ENCODE measurements at places on chromosomes 7 and 10.
A peak's percentile ranks its signal among the peaks of the same experiment; 100 is the strongest.

- DNase-seq, result no peak
Observed at GRCh38 chr7:137957887-137958286, 44.0 kb downstream of the CREB3L2 start.

DNA sequence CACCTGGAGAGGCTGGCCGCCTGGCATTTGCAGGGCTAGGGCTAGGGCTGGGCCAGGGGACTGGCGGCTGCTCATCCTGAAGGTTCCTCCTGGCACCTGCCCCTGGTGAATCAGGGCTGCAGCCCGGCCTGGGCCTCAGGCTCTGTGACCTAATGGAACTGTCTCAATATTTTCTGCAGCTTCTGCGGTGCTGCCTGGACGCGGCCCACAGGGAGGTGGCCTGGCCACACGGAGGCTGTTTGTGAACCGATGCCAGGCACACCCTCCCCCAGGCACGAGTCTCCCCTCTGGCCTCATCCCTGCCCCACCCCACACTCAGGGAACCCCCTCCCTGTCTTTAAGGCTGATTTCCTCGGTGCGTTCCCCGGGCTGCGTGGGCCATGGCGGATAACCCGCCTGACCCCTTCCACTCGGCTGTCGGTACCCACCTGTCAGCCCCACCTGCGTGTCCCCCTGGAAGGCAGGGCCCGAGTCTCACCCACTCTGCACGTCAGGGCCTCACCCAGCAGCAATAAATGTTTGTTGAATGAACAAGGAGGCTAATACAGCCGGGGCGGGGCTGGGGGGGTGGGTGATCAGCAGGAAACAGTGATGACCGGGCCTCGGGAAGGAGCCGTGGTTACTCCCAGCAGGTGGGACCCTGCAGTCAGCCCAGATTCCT is 54.5 kb upstream of the DNAJB6 start:
- DNase-seq, result no peak

DNA sequence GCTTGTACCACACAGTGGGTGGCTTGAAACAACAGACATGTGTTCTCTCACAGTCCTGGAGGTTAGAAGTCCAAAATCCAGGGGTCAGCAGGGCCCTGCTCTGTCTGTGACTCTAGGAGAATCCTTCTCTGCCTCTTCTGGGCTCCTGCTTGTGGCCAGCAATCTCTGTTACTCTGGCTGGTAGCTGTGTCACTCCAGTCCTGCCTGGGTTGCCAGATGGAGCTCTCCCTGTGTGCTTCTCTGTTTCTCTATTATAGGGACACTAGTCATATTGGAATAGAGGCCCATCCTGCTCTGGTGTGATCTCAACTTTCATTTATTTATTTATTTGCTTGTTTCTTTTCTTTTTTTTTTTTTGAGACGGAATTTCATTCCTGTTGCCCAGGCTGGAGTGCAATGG is 276.6 kb upstream of the GALNT17 start:
- DNase-seq, result no peak

- peak; percentile 86 for DNase-seq
Observed at GRCh38 chr10:70830164-70830563, 14.4 kb downstream of the SGPL1 start.

GRCh38 chr10:124648131-124648475 is 96.1 kb downstream of the FAM53B start:
- no peak for DNase-seq

GRCh38 chr7:24108906-24109376 is 175.0 kb upstream of the NPY start:
- no peak for DNase-seq

DNA sequence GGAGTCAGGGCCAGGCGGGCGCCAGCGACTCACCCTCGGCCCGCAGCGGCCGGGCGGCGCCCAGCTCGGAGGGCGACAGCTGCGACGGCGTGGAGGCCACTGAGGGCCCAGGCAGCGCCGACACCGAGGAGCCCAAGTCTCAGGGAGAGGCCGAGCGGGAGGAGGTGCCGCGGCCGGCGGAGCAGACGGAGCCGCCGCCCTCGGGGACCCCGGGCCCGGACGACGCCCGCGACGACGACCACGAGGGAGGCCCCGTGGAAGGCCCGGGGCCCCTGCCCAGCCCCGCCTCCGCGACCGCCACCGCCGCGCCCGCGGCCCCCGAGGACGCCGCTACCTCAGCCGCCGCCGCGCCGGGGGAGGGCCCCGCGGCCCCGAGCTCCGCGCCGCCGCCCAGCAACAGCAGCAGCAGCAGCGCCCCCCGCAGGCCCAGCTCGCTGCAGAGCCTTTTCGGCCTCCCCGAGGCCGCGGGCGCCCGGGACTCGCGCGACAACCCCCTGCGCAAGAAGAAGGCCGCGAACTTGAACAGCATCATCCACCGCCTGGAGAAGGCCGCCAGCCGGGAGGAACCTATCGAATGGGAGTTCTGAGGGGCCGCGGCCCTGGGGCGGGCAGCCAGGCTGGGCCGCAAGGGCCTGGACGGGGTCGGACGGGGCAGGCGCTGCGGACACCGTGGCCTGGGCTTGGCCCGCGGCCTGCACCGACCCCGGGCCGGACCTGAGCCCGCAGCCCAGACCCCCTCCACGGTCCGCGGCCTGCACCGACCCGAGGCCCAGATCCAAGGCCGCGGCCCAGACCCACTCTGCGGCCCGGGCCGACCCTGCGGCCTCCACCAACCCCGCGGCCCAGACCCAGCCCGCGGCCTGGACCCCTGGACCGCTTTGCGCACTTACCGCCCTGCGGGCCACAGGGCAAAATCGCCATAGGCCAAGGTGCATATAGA is 37.9 kb upstream of the SH2B2 start:
- no peak for DNase-seq

DNA sequence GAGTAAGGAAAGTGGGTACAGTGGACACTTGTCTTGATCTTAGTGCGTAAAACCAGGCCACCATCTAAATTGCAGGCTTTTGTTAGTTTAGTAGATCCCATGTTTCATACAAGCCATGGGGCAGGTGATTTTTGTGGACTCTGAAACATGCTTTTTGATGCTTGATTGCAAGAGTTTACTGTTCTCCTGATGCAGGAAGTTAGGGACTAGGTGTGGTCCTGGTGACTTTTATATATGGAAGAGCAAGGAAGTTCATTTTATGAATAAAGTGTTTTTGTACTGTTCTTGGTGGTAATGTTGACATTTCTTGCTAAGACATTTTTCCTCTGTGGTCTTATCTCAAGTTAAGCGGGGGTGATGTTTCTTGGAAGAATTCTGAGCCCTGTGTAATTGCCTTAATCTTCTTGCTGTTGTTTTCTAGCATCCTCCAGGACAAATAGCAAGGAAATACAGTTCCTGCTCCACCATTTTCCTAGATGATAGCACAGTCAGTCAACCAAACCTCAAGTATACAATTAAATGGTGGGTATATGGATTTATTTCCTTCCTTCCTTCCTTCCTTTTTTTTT is 89.0 kb upstream of the GJD4 start:
- no peak for DNase-seq

DNA sequence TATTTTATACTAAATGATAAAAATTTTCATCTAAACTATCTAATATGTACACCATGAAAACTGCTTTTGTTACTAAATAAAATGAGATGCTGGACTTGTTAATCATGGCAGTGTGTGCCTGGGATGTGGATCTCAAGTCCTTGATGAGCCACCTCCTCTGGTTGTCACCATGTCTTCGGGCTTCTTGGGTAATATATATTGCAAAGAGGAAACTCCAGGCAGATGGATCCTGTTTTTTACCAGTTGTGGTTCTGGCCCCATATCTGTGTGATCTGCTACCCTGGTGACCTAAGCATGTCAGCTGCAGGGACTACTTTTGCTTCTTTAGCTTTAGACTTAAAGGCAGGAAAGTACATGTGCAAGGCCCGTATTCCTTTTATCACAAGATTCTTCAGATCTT is 46.2 kb downstream of the TMEM60 start:
- no peak for DNase-seq

DNA sequence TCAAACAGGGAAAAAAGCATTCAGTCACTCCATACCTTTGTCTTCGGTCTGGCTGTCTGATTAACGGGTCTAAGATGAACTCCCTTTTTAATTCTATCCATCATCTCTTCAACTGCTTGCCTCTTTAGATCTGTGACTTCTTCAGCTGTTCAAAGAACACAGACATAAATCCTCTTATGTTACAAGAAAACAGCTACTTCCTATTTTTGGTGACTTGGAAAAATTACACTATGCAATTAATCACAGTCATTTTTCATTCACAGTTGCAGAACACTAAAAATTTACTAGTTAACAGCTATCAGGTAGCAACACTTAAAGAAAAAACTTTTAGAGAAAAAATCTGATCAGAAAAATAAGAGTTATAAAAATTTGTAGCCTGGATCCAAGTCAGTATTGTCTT is 66.0 kb downstream of the ENO4 start:
- DNase-seq, result no peak

GRCh38 chr7:64639267-64640001 is 26.5 kb upstream of the ZNF107 start:
- no peak for DNase-seq

GRCh38 chr7:141704112-141704511 is 2.1 kb upstream of the DENND11 start:
- peak; percentile 41 for DNase-seq

DNA sequence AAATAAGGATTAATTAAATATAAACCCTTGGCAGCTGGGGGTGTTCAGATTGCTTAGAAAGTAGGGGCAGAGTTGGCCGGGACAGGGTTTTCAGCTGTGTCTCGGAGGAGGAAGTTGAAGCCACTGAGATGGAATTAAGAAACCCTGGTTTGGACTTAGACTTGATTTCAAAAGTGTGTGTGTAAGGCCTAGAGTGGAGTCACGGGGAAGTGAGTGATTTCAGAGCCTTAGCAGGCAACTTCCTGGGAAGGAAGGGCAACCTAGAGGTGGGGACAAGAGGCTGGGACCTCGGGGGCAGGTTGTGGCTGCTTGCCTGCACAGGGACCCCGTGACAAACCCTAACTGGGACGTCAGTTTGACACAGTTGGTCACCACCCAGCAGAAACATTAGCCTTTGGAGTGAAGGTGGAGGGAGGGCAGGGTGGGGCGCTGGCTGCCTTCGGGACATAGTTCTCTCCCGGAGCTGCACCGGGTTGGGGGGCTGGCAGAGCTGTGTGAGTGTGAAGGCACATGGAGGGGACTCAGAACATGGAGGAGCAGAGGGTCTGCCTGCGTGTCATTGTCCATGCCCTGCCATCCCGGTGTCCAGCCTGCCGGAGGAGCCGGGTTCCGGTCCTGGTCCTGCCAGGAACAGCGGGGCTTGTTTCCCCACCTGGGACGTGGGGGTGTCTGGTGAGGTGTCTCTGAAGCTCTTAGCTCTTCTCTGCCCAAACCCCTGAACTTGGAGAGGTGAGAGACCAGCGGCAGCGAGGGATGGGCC is 1.8 kb downstream of the BRI3 start:
- DNase-seq, result peak; percentile 79

- DNase-seq, result no peak
Observed at GRCh38 chr10:13491747-13492360, 37.0 kb downstream of the BEND7 start.

DNA sequence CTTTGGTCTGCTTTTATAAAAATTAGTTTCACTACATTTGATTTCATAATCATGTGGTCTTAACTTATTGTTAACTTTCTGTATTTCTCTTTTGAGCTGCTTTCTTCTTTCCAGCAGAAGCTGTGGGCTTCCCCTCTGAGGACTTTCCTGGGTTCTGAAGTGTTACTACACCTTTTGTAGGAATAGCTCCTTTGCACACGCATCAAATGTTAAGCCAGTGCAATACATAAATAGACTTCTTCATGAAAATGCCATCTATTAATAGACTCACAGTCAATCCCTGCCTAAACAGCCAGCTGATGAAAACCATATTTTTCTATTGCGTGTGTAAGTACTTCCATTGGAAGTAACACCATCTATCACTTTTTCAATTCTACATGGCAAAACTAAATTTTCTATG is 1.5 kb downstream of the ABCB4 start:
- DNase-seq, result no peak

DNA sequence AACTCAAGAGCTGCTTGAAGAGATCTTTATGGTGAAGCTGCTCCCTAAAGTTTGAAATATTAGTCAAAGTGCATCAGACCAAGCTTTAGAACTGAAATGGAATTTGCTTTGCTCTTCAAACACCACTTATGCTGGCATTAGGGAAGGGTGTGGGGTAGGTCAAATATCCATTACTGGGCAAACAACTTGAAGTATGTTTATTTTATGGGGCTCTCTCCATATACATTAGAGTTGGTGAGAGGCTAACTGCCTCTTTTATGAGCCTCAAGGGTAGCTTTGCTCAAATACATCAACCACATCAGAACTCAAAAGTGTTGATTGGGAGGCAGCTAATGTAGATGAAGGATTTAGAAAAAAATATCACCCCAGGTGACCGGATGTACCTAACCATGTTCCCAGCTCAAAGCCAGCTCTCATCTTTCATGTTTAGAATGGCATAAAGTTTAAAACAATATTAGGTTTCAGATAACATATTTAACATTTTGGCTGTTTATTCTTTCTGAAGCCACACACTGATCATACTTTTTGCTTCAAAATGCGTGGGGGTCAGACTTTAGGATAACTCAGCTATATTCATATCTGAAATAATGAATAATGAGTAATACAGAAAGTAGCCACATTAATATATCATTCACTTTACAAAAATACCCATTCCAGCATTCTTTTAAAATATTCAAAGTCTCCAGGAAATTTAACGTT is 318.6 kb downstream of the PTEN start:
- no peak for DNase-seq

GRCh38 chr7:18792871-18793595 is 297.5 kb downstream of the HDAC9 start:
- DNase-seq, result no peak

GRCh38 chr10:86061278-86062197 is 305.1 kb downstream of the GRID1 start:
- no peak for DNase-seq

DNA sequence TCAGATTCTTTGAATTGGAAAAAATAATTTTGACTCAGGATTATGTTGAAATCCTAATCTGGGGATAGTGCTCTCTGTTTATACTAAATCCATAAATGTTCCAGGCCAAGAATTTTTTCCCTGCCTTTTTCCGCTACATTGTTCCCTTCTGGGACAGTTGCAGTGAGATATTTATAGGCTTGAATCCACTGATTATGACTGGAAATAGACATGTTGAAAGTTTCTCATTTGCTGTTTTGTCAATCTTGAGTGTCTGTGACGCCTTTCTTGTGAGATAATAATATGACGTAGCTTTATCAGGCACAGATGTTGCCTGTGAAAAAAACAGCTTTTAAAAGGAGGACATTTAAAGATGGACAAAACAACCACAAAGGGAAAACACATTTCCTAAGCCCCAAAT is 155.9 kb downstream of the ARID5B start:
- DNase-seq, result no peak

GRCh38 chr10:11317936-11318670 is 293.3 kb downstream of the USP6NL start:
- DNase-seq, result no peak

DNA sequence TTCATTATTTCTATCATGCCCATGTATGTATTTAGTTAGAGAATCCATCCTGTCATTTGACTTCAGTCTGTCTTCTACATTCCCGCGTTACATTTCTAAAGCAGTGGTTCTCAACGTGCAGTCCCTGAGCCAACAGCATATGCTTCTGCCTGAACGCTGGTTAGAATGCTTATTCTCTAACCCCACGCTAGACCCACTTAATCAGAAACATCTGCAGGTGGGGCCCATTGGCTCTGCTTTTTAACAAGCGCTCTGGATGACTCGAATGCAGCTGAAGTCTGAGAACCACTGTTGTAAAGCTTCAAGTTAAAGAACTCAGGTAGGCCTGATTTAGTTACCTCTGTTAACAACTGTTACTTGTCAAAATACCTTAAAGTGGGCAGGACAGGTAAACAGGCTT is 38.2 kb downstream of the NEUROD6 start:
- no peak for DNase-seq

Data from HT-29 (cell line).